ENCODE measurements at places on chromosomes 5 and 9.

- DNase-seq: no peak
Observed at GRCh38 chr9:131732636-131733289, 7.1 kb downstream of the RAPGEF1 start.

DNA sequence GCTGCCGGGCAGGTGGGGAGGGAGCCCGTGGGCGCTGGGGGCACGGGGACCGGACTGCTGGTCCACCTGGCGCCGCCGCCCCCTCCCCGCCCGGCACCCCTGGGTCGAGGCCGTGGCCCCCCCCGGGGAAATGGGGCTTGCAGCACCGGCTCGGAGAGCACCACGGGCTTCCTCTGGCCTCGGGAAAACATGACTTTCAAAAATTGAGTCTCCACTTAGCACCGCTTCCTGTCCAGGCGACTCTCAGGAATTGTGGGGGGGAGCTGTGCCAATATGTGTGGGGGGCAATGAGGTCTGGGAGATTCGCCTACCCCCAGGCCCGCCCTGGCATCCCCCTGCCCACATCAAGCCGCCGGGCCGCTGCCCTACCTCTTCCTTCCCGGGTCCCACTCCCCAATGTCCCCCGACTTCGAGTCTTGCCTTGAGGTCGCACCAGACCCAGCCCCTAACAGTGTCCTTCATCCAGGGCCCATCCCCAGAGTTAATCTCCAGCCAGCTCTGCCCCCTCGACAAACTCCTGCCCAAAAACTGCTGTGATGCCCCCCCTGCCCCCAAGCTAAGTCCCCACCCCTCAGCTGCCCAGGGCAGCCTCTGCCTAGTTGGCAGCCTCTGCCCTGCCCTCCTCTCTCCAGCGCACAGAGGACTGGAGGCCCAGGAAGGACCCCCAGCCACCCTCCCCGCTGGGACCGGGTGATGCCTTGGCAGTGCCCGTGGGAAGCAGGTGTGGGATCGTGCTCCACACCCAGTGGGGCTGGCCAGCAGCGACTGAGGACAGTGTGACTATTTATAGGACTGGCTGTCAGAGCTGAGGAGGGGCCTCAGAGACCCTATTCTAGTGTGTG lies 3.9 kb downstream of the EGFL7 start:
- DNase-seq: no peak

GRCh38 chr9:34079181-34079580 lies 30.5 kb upstream of the UBAP2 start:
- DNase-seq: no peak

DNA sequence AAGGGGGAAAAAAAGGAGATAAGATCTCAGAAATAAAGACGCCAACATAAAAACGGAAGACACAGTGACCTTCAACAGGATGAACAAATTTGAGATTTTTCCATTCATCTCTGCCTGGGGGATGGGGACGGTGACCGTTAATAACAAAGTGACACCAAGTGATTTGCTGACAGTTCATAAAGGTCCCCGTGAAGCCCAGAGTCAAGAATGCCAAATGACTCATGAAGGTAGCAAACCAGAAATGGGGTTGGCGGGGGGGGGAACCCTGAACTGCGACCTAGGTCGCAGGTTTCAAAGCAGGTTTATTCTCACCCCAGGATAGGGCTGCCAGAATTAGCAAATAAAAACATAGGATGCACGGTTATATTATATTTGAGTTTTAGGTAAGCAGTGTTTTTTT lies 21.1 kb upstream of the SHB start:
- DNase-seq: no peak

GRCh38 chr9:35831040-35831439 lies 2.0 kb downstream of the TMEM8B start:
- DNase-seq: no peak

GRCh38 chr5:74798977-74799911 lies 32.2 kb downstream of the NSA2 start:
- no peak for DNase-seq

GRCh38 chr5:161921781-161922180 lies 73.9 kb downstream of the GABRA1 start:
- no peak for DNase-seq

DNA sequence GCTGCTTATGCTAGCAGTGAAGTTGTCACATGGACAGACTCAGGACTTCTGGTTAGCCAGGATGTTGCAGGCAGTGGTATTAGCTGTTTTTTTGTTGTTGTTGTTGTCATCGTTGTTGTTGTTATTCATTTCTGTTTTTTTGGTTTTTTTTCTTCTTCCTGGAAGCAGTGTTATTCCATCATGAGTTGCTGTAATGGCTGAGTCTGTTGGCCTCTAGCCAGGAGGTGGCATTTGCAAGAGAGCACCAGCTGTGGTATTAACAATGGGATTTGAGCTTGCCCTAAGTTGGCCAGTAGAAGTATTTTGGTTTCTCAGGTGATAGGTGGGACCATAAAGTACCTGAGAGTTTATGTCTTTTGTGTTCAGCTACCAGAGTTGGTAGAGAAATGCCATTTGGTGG lies 561.1 kb downstream of the KCTD16 start:
- no peak for DNase-seq

DNA sequence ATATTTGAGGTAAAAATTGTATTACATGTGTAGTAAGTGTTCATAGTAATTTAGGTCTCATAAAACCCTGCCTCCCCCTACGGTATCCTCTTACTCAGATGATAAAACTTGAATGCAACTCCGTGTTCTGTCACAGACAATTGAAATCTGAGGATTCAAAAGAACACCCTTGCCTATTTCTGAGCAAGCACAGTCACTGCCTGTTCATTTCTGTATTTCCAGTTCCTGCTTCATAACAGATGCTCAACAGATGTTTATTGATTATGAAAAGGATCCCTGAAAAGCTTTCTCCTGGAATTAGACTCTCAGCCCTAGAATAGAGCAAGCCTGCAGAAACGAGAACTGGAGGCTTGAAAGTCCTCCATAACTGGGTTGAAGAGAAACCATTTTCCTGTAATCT lies 144.1 kb upstream of the SPEF2 start:
- no peak for DNase-seq

GRCh38 chr5:137264041-137264440 lies 235.1 kb downstream of the SPOCK1 start:
- no peak for DNase-seq

GRCh38 chr5:122385808-122386207 lies 73.8 kb downstream of the SNCAIP start:
- no peak for DNase-seq

DNA sequence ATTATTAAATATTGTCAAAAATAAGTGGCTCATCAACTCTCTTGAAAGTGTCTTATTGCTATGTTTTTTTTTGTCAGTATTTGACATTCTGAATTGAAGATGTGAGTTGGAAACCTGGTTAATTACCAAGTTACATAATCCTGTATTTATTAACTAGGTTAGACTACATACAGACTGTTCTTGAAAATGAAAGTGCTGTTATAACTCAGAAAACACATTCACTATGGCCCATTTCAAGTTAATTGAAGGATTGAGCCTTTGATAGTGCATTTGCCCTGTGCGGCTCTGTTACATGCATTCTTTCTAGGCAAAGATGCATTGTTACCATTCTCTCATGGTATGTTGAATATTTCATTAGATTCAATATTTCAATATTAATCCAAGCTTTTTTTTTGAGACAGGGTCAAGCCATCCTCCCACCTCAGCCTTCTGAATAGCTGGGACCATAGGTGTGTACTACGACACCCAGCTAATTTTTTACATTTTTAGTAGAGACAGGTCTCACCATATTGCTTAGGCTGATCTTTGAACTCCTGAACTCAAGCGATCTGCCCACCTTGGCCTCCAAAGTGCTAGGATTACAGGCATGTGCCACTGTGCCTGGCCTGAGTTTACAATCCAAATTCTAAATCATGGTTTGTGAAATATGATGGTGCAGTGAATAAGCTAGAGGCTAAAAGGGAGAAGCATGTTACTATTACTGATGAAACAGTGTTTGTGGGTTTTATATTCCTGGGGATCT lies 10.0 kb downstream of the CTNNA1 start:
- no peak for DNase-seq

DNA sequence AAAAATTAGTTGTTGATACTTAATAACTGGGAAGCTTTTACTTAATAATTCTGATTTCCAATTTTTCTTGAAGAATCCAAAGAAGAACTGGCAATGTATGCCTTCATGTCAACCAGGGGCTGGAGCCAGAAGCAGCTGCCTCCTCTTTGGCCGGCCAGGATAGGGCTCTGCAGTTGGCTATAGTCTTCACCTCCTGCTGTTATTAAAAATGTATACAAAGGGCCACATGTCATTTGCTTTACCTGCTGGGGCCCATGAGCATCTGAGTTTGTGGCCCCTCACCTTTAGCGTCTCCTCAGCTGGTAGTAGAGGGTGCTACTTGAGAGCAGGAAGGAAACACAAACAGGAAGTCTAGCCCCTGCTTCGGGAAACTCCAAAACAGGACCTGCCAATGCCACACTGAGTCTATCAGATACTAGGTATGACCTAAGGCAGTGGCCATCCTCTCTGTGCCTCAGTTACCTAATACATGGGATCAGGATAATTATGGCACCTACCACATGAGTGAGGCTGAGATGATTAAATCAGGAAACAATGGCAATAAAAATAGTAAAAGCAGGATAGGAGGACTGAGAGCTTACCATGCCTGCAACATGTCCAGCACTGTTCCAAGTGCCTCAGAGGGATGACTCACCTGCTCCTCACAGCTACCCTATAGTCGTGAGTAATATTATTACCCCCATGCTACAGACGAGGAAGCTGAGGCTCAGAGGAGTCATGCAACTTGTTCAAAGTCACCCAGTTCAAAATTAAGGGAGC lies 21.3 kb downstream of the CCDC69 start:
- DNase-seq: no peak

- DNase-seq: peak; percentile 25
Observed at GRCh38 chr9:15642369-15642962, 89.6 kb downstream of the CCDC171 start.

- no peak for DNase-seq
Observed at GRCh38 chr5:164224772-164225171, 719.4 kb downstream of the MAT2B start.

DNA sequence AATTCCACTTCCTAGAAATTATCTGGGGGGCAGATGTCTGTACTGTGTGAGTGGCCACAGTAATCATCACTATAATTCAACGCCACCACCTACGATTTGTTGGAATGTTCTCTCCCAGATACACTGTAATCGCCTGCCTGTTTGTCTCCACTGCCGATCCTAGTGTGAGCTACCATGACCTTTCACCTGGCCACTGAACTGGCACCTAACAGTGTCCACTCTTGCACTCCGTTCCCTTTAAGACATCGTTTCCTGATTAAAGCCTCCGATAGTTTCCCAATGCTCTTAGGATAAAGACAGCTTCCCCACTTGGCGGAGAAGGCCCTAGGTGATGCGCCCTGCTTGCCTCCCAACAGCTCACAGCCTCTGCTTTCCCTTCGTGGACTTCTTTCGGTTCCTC lies 4.0 kb downstream of the PHYKPL start:
- DNase-seq: no peak

DNA sequence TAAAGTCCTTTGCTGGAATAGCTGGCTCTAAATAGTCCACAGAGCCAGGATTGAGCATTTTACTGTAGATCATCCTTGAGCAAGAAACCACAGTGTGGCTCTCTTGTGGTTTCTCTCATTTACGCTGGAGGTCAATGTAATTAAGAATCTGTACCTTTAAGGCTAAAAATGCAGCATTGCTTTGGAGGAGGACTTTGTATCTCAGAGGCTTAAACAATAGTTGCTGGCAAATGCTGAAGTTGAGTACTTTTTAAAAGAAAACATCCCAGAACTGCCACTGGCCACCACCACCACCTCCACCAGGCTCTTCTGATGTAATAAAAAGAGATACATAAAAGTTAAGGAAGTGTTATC lies 177.3 kb upstream of the ADAMTSL1 start:
- DNase-seq: no peak

DNA sequence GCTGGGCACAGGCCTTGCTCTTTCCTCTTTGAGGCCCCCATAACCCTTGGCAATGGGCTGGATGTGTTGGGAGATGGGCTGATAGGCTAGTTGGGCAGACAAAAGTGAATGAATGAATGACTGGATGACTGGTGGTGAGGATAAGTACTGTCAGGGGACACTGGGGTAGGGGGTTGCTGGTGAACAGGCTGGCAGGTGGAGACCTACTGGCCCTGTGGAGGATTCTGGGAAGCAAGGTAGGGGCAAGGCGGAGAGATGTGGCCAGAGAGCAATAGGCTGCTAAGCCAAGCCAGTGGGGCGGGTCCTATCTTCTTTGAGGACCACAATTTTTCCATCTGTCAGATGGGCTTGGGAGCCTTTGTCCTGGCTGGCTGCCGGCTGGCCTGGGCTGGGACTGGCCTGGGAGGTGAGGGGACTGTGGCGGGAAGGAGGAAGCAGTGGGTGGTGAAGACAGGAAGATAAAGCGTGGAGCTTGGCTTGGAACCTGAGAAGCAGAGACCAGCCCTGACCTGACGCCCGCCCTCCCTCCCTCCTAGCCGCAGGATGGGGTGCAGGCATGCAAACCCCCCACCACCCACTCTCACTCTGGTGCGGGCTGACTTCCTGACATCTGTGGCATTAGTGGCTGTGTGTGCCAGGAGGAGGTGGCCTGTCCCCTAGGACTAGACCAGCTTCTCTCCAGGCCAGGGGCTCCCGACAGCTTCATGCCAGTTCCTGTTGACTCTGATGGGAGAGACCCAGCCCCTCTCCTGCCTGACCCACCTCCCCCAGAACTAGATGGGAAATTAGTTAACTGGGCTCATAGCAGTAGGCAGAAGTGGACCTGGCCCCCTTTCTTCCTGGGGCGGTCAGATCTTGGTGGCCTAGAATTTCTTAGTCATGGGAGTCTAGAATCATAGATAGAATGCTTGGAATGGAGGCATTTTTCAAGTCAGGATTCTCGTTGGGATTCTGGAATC lies 9.5 kb downstream of the CXXC5 start:
- DNase-seq: no peak

- DNase-seq: no peak
Observed at GRCh38 chr5:109981979-109982378, 292.3 kb downstream of the MAN2A1 start.

- DNase-seq: no peak
Observed at GRCh38 chr5:140480310-140481014, 67.0 kb upstream of the EIF4EBP3 start.
